ENCODE measurements at places on chromosomes 3 and 15.

DNA sequence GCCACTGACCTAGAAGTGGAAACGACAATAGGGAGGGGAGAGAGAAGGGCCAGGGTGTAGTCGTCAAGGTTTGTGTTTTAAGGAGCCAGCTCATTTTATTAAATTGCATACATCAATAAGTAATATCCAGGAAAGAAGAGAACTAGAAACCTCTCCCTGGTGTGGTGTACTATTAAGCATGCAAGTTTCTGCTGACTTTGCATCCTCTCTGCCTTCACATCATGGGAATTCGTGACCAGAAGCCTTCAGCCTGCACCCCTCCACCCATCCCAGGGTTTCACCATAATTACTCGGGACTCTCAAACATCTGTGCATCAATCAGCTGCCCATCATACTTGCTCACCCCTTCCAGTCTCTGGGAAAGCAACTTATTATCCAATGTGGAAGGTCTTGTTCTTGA lies 70.9 kb upstream of the UBE3A start:
- DNase-seq = no peak

DNA sequence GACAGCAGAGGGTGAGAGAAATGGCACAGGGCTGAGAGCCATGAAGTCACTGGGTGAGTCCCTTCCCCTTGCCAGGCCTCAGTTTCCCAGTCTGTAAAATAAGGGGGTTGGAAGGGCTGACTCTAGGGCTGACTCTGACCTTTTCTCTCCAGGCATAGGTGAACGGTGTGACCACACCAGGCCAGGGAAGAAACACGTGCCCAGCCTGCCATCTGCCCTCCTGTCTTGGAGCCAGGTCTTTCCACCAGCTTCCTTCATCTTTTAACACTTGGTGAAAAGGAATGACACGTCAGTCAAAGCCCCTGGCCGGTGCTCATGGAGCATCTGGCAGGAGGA lies 74.4 kb downstream of the CPN2 start:
- no peak for DNase-seq

GRCh38 chr3:76888856-76889255 lies 151.0 kb upstream of the ROBO2 start:
- no peak for DNase-seq

DNA sequence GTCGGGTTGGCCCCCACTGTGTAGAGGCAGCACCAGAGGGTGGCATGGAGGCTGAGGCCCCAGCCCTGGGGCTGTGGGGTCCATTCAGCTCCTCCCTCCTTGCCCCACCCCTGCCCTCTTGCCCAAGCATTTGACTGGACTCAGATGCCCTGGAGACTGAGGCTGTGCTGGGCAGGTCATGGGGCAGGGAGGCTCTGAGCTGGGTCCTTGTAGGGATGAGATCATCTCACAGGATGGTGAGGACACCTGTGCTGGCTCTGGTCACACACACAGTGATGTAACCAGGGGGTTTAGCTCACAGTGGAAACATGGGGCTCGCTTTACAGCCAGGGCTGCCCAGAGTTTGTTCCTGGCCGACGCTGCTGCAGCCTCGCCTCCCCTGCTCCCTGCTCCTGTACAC lies 17.8 kb downstream of the ALPK3 start:
- DNase-seq = no peak

GRCh38 chr3:142226474-142226873 lies 1.1 kb upstream of the GK5 start:
- peak; percentile 28 for DNase-seq

DNA sequence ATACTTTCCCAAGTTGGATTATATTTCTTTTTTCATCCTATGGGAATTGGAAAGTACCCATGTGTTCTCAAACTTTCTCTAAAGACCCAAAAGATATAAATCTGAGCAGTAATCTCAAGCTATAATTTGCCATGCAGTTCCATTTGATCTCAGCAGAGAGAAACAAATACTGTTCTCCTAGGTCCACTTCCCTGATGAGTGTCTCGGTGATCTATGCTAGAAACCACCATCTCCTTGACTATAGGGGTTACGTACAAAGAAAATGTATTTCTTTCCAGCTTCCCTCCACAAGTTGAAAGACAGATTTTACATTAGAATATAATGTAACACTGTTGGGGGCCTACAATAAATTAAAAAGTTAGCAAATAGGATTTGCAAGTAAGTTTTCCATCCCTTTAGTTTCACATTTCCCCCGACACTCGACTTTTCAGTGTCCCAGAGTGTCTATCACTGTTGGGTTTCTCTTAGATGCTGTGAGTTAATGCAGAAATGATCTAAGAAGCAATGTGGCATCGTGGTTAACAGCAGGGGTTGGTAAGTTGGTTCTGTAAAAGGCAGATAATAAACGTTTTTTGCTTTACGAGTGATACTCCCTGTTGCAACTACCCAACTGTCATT lies 465.1 kb upstream of the CFAP20DC start:
- no peak for DNase-seq

- no peak for DNase-seq
These were observed 152.3 kb downstream of the LRRC28 start for GRCh38 chr15:99403597-99403996.

DNA sequence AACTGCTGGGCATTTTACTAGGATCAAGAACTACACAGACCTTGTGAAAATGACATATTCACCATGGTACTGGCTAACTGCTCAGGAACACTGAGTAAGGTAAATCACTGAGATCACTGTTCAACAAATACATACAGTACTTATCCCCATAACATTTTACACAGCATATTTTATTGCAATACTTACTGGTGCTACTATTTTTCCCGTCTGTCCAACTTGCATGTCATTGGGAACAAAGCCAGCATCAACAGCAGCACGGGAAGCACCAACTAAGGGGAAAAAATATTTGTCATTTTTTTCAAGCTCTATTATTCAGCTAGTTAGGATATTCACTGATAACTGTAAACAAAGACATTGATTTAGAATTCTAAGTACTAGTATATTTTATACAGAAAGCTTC lies 37.0 kb downstream of the ETFA start:
- DNase-seq = no peak

DNA sequence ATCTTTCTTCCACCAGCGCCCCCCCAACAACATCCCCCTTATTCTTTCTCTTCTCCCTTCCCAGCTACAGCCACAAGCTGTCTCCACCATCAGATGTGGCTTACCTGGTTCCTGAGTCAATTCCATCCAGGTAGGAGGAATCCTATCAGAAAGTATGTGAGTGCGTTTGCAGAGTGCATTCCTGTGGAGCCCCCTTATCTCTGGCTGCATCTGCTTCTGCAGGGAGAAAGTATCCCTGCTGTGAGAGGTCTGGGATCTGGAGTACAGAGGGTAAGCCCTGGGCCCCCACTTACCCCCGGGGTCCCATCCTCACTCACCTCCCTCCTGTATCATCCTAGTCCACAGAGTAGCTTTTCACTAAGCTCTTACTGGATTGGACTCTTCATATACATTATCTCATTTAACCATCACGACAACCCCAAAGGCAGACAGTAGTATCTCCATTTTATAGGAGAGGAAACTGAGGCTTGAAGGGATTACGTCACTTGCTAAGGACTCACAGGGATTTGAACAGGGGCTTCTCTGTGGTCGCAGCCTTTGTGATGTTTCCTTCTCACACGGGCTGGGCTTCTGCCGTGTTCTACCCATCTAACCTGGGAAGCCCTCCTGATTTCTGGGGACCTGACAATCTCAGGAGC lies 22.2 kb upstream of the MAGEF1 start:
- no peak for DNase-seq

DNA sequence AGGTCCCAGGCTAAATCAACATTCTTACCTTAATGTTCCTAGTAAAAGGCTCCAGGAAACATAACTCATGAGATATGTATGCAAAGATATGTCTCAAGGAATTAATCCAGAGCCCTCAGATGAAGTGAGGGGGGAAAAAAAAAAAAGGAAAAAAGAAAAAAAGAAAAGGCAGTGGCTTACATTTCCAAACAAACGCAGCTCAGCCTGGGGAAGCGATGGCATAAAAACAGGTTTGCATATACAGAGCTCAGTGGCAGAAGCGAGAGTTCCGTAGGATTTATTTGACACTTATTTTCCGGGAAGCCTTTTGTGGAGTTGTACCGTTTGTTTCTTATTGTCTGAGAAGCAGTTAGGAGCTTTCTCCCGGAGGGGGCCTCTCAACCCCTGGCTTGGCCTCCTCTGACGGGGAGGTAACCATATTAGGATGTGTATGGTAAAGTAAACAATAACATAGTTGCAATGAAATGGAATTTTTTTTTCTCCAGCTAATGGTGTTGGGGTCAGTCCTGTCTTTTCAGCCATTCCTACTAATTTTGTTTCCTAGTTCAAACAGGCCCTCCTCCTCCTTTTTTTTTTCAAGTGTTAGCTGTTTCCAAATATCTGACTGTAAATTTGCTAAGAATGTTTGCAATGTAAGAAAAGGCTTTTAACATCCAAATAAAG lies 338.6 kb downstream of the FOXP1 start:
- DNase-seq = peak; percentile 34

DNA sequence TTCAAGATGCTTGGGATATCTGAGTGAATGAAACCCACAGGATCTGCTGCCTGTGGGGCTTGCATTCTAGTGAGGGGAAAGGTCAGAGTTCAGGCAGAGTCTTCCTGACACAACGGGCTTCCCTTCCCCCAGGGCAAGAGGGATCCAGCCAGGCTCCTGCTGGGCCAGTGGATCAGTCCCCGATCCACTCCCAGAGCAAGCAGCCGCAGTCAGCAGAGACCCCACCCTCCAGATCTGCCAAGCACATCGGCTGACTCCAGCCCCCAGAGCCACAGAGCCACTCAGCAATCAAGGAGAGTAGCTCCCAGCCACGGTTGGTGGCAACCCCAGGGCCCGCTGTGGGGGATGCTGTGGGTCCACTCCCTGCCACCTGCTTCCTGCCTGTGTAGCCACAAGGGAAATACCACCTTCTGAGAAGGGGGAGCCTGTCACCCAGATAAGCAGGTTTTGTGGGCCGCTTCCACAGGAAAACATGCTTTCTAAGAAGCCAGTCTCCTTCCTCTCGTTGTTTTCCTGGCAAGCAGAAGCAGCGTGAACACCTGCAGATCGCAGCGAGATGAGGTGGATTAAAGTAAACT lies 44.9 kb downstream of the CPN2 start:
- DNase-seq = no peak

DNA sequence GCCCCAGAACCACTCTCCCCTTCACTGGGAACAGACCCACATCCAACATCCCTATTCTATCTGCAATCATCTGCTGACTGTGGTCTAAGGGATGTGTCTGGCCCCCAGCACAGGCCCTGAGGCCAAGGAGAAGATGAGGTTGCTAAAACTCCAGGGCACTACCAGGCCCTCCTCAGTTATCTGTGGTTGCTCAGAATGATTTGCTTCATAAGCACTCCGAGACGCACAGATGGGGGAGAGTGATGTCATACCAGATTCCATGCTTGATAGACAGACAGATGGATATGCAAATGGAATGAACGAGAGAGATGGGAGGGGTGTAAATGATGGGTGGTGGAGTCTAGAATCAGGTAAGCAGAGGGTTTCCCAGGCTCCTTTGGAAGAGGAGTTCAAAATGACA lies 57.8 kb downstream of the CEMIP start:
- no peak for DNase-seq
